ENCODE measurements at places on chromosomes 12 and 14. TPM values are rescaled to one million over a fixed set of nuclear protein-coding genes. Genes with fewer than 3 reads are reported as not detected.

ADSS1 gene
- 191 TPM for total RNA-seq

DNA sequence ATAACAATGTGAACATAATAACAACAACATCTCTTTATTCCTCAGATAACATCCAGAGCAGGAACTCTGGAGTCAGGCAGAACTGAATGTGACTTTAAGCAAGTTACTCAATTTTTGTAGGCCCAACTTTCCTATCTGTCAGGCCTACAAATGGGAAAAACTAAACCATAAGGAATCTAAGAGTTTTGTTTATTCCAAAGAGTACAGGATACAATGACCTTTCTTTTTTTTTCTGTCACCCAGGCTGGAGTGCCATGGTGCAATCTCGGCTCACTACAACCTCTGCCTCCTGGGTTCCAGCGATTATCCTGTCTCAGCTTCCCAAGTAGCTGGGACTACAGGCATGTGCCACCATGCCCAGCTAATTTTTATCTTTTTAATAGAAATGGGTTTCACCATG lies 9.4 kb downstream of the LPCAT3 start:
- no peak for DNase-seq

DNA sequence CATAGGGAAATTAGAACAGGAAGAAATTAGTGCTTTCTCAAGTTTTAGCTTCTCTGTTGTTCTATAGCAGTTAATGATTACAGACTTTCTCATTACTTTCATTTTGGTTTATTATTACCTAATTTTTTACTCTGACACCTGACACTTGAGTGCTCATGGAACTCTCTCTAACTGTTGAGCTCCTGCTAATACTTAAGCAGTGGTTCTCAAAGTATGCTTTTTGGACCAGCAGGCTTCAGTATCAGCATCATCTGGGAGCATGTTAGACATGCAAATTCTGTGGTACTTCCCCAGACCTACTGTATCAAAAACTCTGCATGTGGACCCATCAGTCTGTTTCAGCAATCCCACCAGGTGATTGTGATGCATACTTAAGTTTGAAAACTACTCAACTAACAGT lies 235.3 kb downstream of the CCDC91 start:
- DNase-seq: no peak

NANOG gene
- not detected for total RNA-seq

DNA sequence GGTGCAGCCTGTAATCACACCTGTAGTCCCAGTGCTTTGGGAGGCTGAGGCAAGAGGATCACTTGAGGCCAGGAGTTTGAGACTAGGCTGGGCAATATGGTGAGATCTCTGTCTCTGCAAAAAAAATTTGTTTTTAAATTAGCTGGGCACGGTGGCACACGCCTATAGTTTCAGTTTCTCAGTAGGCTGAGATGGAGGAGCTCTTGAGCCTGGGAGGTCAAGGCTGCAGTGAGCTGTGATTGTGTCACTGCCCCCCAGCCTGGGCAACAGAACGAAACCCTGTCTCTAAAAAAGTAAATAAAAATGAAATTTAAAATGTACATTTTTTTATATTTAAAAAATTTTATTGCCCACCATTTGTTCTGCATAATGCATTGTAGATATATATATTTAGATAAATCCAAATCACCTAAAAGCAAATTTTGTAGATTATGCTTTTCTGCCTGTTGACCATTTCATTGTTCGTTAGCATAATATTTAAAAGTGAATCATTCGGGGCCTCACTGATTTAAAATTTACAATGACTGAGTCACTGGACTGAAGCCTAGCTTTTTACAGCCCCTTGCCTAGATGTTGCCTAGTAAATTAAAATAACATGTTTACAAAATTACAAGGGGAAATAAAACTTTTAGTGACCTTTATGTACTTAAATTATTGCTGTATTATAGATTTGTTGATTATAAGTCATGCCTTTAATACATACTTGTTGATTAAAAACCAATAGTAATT lies 87.9 kb downstream of the USP15 start:
- no peak for DNase-seq

MYF6 gene
- total RNA-seq: not detected

DNA sequence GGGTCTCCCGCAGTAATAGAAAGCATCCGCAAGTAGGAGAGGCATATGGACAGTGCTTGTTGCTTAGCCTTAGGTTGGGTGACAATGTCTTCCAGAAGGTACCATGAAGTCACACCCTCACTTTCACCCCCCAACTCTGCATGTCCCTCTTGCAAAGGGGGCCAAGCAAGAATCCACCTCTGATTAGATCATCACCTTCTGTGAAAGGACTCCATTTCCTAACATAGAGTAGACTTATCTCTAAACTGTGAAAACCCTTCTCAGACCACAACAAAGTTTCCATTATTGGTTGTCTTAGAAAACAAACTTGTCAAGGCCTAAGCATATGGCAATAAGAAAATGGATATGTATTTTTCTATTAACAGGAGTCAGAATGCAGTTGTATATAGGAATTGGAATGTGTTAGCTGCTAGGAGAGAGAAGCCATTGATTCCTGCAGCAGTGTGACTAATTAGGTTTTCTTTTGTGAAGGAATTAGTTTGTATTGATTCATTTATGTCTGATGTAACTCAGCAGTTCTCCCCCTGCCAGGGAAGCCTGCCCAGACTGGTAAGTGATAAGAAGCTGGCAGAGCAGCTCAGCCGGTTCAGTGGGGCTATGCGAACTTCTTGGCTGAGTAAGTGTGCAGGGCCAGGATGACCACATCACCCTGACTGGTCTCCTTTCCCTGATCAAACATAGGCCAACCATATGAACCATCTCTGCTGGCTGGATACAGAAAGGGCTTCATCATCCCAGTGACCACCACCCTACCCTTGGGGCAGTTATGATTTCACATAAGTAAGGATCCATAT lies 107.3 kb upstream of the CCDC196 start:
- DNase-seq: no peak

GRCh38 chr12:31710021-31710818 lies 18.6 kb downstream of the AMN1 start:
- no peak for DNase-seq
